ENCODE measurements at places on chromosomes 7 and 10. TPM values are rescaled to one million over a fixed set of nuclear protein-coding genes. Genes with fewer than 3 reads are reported as not detected.

Gene ATOH7
- total RNA-seq = not detected

Gene LOXL4
- 10.6 TPM for total RNA-seq

- peak; percentile 31 for DNase-seq
Measured at GRCh38 chr7:73577627-73578341, 595 bp downstream of the TBL2 start.

Gene VAX1
- not detected for total RNA-seq

GRCh38 chr7:100081535-100082102 is at the start of gene ZNF3:
Gene ZNF3, minus strand, starts transcription at chr7:100081723. Its CDS starts 4,366 bp downstream, at chr7:100077357.
- DNase-seq = peak; percentile 98

Gene CAV1
- 32.6 TPM for total RNA-seq

GRCh38 chr7:2373124-2373556 is 18.5 kb downstream of the EIF3B start:
- peak; percentile 84 for DNase-seq

GRCh38 chr10:103980288-103980906 is 13.5 kb downstream of the SLK start:
- DNase-seq = no peak

Gene NEUROG3
- not detected for total RNA-seq

DNA sequence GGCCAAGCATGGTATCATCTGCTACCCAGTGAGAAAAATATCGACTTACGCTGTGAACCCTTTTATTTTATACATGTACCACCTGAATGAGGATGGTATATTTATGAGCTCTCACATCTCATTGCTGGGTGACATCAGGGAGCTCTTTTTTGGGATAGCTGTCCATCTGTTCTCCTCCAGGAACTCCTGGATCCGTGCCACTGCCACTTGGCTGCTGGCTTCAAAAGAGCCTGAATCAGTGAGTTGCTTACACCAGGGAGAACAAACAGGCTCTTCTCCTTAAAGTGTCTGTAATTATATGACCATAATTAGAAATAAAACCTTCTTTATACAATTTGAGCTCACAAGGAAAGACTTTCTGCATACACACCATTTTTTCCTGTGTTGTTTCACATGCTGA is 106.2 kb downstream of the KAT6B start:
- DNase-seq = peak; percentile 72

Measured in body of pancreas (tissue), 4 donors.